SHP77 (cell line): ENCODE measurements at places on chromosomes 4 and X.
A peak's percentile ranks its signal among the peaks of the same experiment; 100 is the strongest.

DNA sequence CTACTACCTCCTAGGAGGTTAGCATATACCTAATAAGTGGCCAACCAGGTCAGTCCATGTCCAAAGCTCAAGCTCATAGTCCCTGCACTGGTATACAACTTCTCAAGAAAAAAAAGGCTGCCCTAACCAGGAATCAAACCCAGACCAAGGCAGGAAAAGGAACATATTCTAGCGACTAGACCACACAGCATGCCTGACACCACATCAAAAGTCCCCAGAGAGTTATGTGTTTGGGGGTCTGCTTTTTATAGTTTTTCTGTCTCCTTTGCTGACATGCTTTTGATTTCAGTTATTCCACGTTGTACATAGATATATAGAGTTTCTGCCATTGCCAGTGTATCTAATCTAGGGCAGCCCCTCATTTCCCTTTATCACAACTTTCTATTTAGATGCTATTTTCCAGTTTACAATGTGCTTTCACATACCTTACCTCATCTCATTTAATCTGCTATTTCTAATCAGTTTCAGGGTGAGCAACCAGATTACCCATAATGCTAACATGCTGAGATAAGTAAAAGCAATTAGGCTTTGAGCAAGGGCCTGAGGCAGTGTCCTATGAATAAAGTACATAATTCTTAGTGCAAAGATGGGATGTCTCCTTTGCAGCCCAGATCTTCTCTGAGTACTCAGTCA lies 17.8 kb downstream of the ARHGEF6 start:
- no peak for DNase-seq

DNA sequence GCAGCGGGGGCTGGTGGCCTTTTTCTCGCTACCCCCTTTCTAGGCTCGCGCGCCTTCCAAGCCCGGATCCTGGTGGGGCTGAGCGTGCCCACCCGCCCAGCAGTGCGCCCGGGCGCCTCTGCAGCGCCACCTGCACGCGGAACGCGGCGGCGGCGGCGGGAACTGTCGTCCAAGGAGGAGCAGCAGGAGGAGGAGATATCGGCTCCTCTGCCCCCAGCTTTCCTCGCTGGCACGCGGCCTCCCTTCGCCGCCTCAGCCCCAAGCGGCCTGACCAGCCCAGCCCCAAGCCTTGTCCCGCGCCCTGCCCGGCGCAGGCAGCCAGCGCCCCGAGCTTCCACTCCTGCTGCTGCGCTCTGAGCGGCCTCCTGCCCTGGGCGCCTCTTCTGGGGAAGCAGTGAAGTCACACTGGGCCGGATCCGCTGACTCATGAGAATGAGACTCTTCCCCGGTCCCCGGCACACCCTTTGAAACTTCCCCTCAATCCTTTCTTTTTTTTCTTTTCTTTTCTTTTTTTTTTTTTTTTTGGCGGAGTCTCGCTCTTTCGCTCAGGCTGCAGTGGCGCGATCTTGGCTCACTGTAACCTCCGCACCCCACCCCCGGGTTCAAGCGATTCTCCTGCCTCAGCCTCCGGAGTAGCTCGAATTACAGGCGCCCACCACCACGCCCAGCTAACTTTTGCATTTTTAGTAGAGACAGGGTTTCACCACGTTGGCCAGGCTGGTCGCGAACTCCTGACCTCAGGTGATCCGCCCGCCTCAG lies 10.6 kb upstream of the ELF4 start:
- DNase-seq, result no peak

DNA sequence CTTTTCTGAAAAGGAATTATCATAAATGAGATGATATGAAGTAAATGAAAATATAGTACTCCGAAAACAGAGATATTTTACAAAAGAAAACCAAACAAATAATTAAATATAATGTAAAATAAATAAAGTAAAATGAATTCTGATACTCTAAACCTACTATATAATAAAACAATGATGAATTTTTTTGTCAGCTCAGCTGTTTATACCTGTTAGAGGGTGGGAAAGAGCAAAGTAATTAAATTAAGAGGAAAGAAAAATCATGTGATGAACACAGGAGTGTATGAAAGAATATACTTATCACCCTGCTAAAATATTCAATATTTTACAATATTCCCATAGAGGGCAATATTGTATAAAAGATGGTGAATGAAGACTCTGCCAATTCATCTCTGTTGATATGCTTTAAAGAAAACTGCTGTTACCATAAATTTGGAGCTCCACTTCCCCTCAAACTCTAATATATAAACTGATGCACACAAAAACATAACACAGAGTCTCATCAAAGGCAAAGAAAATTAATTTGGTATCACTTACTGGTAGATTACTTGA lies 6.5 kb upstream of the NDST4 start:
- no peak for DNase-seq

GRCh38 chr4:23938796-23939195 lies 48.9 kb upstream of the PPARGC1A start:
- no peak for DNase-seq

DNA sequence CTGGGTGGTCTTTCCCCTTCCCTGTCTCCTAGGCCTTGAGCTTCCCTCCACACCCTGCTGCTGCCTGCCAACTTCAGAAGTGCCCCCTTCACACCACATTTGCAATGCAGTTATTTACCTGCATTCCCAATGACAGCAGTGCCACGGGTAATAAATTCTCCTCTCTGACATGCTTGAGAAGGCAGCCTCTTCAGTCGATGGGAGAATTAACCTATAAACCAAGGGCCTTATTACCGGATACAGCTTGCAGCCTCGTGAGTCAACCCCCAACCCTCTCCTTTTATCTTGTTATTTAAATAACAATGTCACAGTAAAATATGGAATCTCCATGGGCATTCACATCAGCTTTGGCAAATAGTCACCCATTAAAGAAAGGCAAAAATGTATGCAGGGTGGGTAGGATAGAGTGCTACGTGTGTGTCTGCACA lies 34.7 kb upstream of the LGI2 start:
- DNase-seq, result no peak

DNA sequence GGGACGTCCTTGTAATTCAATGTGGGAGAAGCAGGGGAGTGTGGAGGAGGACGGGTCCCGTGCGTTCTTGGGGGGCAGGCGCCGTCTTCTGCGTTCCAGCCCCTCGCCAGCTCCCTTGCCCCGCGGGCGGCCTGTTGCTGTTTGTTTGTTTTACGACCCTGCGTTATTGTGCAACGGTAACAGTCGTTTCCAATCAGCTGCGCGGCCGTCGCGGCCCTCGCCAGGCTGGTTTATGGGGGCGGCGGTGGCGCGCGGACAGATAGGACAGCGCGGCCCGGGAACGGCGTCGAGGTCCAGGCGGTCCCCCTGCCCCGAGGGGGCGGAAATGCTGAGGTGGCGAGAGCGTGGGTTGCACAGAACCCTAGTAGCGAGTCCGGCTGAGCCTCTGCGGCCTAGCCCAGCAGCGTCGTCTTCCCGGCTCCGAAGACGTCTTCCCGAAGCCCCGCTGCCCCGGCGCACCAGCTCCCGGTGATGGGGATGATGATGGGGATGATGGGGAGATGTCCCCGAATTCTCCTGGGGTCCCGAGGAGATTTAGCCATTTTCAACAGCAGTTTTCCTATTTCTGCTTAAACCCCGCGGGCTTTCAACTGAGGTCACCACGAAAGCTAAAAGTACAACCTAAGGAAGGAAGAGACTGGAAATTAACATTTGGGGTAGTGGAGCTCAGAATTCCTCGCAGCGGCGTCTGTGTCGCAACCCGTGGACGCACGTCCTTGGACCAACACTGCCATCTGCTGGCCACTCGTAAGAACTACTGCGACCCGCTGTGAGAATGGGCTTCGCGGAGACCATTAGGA lies 4.8 kb downstream of the PDGFRA start:
- DNase-seq, result peak; percentile 85

DNA sequence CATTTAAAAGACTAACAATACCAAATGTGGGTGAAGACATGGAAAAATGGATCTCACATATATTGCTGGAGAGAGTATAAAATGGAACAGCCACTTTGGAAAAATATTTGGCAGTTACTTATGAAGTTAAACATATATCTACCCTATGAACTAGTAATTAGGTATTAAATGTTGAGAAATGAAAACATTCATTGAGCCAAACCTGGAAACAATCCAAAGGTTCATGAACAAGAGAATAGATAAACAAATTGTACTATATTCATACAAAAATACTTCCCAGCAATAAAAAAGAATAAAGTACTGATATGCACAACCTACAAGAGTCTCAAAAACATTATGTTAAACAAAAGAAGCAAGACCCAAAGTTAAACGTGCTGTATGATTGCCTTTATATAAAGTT lies 4.0 kb upstream of the EGF start:
- no peak for DNase-seq

GRCh38 chr4:10006231-10006600 lies 15.1 kb downstream of the SLC2A9 start:
- DNase-seq, result no peak

DNA sequence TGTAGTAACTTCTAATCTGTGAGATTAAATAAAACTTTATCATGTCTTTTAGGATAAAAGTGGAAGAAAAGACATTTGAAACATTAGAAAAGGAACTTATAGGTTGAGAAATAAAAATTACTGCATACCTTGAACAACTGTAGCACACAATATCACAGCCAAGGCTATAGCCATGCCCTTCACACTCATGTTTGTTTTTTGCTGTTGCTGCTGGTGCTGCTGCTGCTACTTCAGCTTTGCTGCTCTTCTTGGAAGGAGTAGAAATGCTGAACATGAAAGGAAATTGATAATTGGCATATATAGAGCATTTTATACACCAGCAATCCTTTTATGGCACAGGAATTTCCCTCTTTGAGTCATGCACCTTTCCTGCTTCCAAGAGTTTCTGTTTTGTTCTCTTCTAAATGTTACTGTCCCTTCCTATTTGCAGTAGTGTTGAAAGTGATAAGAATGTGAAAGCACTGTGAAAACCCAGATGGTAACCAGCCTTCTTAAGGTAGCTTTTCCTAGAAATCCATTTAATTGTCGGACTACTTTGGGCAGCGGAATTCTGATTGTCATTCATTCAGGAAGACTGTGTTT lies at the start of gene CXCL11:
Gene CXCL11 (minus strand): TSS at position 272 of the 582 bp plus-strand sequence. CDS start 83 bp downstream, at position 189.
- no peak for DNase-seq

DNA sequence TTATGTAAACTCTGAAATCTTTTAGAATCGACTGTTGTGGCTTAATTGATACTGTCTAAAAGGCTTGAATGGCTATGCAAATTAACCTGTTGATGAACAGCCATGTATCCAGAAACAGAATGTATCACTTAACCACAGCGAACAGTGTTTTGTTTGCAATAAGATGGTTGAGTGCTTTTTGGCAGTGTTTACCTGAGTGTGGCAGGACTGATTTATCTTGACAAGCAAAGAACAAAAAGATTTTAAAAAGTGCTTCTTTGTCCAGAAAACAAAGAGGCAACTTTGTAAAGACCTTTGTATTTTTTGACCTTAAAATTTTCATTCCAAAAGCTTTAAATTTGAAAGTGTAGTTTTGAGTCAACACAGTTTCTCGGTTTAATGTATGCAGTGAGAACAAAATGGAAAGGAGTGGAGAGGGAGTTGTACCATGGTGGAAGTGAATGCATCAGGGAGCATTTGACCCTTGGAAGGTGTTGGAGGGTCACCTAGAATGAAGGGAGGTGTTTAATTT lies 18.0 kb downstream of the ARHGAP10 start:
- no peak for DNase-seq

DNA sequence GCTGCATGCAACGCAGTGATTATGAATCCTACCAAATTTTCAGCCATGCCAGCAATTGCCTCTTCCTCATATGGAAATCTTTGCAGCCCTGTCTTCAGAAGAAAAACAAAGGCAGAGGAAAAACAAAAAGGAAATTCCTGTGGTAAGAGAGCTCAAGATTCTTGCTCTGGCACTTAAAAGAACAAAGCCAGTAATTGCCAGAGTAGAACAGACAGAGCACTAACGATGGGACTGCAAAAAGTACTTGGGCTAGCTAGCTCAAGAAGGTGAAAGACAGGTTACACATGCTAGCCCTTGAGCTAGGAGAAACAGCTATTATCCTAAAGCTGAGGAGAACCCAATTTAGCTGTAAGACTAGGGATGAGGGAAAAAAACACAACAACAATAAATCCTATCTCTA lies 582.3 kb downstream of the KCNIP4 start:
- no peak for DNase-seq

GRCh38 chrX:135436966-135437866 lies 15.5 kb downstream of the SMIM10L2A start:
- no peak for DNase-seq

- DNase-seq, result no peak
These were observed 180.6 kb downstream of the FMR1NB start for GRCh38 chrX:148161701-148162100.

DNA sequence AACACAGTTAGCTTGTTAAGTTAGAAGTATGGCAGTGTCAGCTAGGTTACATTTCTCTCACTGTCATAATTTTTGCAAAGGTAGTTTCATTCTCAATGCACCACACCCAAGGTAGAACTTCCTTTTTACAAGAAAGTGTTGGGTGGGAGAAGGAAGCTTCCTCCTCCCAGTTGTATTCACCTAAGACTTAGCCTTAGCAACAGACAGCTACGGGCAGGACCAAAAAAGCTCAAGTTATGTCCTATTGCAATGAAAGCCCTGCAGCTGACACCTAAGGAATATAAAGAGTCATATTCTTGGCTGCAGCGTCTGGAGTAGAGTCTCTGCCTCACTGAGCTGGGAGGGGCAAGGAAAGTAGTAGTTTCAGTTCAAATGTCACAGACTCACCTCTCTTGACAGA lies 25.1 kb upstream of the PRDM8 start:
- no peak for DNase-seq

DNA sequence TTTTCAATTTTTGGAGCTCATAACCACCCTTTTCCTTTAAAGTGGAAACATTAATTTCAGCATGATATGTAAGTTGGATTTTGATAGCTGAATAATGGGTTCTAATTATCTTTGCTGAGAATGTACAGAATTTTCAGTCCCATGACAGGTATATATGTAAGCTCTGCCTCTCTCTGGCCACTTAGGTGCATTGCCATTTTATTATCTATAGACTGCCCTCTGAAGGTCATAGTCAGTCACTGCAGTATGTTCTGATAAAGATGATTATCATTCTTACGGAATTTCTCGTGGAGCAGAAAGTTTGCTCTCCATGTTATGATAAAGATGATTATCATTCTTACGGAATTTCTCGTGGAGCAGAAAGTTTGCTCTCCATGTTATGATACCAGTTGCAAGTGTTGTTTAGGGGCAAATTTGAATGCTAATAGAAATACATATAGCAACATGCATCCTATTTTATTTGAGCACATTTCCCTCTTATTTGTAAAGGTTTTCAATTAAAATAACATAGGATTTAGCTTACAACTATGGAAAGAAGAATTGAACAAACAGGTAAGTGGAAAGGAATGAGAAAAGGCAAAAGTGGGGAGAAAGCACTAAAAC lies 10.4 kb downstream of the AFP start:
- peak; percentile 77 for DNase-seq

DNA sequence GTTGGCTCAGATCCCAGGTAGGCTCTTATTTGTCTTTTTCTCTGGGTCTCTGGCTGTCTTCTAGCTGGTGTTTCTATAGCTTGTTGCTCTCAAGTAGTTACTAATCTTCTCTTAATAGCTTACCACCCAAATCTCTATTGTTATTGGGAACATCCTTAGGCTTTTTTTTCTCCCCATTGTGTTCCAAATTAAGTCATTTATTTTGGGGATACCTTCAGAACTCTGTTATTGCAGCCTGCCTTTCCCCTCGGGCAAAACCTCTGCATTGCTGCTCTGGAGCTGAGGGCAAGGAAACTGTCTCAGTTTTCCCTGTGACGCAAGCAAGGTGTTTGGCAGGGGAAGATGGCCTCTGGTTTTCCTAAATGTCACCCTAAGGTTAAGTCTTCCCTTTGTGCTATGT lies 338.1 kb upstream of the ZCCHC13 start:
- no peak for DNase-seq
